ENCODE measurements at places on chromosomes 1 and 21. TPM values are rescaled to one million over a fixed set of nuclear protein-coding genes. Genes with fewer than 3 reads are reported as not detected.

GRCh38 chr1:89942825-89943658, 51.9 kb upstream of the ZNF326 start:
- DNase-seq, result no peak

- no peak for DNase-seq
Measured at GRCh38 chr1:147643974-147644373, 26.4 kb downstream of the ACP6 start.

GRCh38 chr1:27752360-27752759, 20.7 kb upstream of the STX12 start:
- DNase-seq, result no peak

DNA sequence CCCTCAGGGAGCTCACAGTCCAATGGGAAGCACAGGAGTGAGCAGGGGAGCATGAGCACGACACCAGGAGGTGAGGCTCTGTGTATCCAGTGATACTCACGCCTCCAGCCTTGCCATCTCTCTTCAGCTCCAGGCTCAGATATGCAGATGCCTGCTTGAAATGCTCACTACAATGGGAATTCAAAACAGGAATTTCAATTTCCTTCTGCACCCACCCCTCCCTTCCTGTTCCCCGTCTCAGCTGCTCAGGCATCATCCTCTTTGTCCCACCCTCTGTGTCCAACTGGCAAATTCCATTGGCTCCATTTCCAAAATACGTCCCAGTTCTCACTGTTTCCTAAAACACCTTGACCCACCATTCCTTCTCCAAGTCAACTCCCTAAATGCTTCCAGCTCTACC, 58.9 kb downstream of the FBXO2 start:
- DNase-seq, result no peak

GRCh38 chr1:3251099-3251806, 182.2 kb downstream of the PRDM16 start:
- DNase-seq, result no peak

DNA sequence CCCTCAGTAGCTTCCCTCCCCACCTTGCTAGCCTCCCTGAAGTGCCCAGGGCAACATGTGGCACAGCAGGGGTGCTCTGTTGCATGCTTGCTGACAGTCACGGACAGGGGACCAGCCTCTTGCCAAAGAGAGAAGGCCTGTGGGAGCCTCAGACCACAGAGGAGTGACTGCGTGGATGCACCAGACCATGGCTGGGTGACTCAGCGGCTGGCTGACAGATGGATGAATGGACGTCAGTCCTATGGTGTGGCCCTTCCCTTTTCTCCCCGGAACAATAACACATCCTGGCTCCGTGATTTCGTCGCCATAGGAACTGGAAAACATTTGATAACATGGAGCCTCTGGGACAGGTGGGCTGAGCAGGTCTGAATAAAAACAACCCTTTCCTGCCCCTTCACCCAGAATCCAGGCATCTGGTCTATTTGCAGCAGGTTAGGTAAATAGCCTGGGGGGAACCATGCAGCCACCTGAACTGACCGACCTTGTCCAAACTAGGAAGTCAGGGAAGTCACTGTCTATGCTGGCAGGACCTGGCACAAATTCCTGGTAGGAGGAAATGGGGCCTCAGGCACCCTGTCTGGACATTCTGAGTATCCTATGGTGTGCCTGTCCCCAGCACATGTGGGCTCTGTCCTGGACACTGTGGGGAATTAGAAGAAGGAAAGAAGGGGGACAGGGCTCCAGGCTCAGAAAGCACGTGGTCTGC, 53.3 kb downstream of the NENF start:
- DNase-seq, result peak; percentile 56

DNA sequence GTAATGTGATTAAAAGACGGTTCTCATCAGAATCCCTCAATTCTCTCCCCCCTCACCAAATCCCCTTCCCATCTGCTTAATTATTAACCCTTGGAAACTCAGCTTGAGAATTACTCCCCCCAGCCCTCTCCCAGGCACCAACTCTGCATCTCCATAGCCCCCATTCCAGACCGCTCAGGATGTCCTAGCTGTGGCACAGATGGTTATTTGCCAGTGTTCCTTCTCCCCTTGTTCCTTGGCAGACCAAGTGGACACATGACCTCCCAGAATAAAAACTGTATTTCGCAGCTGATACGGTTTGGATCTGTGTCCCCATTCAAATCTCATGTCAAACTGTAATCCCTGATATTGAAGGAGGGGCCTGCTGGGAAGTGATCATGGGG, 14.6 kb downstream of the HENMT1 start:
- DNase-seq, result no peak

- peak; percentile 26 for DNase-seq
Measured at GRCh38 chr1:48019714-48020315, 22.6 kb upstream of the TRABD2B start.

DNA sequence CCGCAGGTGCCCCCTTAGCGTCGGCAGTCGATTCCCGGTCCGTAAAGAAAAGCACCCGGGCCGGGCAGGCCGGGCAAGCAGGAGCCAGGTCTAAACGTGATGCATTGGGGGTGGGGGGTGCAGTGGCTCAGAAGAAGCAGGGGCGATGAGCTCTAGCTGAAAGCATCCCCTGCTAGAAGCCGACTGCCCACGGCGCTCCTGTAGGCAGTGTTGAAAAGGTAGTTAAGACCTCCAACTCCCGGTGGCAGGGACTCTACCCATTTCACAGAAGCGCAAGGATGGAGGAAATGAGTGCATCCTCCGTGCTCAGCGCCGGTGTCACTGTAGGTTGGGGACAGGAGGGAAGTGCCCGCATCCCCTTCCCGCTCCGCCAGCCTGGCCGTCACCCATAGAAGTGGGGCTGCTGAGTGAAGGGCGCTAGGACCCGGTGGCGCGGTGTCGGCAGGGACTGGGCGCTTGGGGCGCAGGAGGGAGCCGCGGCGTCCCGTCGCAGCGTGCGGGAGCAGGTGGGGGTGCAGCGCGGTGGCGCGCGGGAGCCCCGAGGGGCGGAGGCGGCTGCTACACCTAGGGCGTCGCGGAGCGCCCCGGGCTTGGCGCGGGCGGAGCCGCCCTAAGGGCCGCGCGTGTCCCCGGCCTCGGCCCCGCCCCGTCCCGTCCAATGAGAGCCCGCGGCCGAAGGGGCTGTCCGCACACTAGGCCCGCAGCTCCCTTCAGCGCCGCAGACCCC, at the start of gene WNT2B:
Gene WNT2B (plus strand): TSS at position 688 of the 727 bp plus-strand sequence. CDS start 298 bp downstream, outside the sequence.
- DNase-seq, result no peak

DNA sequence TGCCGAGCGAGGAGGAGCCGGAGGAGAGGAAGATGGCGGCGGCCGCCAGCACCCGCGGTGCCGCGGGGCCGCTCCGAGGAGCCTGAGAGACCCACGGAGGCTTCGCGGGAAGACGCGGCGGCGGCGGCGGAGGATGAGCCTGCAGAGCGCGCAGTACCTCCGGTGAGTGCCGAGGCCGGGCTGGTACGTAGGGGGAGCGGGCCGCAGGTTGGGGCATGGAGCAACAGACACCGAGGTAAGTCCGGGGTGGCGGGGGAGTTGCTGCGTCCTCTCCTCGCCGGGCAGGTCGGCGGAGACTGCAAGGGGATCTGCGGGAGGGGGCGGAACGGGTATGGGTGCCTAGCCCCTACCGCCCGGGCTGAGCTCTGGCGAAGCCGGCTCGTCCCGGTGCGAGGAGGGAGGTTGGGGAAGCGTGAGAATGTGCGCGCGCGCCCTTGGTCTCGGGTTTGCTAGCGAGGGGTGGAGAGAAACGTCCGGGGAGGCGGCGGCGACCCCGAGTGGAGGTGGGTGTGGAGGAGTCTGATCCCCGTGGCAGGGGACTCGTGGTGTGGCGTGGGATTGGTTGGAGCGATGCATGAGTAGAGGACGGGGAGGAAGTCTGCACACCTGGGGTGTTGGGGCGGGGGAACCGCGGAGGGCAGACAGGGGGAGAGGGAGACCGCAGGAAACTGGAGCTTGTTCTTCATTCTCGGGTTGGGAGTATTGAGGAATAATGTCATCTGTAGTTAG, at the start of gene SMG7:
Gene SMG7 (plus strand): TSS at position 12 of the 729 bp plus-strand sequence. CDS start 122 bp downstream, at position 134.
- peak; percentile 62 for DNase-seq

- no peak for DNase-seq
Measured at GRCh38 chr1:64597113-64597512, 127.2 kb downstream of the CACHD1 start.

- DNase-seq, result no peak
Measured at GRCh38 chr1:227043755-227044154, 103.7 kb downstream of the COQ8A start.

DNA sequence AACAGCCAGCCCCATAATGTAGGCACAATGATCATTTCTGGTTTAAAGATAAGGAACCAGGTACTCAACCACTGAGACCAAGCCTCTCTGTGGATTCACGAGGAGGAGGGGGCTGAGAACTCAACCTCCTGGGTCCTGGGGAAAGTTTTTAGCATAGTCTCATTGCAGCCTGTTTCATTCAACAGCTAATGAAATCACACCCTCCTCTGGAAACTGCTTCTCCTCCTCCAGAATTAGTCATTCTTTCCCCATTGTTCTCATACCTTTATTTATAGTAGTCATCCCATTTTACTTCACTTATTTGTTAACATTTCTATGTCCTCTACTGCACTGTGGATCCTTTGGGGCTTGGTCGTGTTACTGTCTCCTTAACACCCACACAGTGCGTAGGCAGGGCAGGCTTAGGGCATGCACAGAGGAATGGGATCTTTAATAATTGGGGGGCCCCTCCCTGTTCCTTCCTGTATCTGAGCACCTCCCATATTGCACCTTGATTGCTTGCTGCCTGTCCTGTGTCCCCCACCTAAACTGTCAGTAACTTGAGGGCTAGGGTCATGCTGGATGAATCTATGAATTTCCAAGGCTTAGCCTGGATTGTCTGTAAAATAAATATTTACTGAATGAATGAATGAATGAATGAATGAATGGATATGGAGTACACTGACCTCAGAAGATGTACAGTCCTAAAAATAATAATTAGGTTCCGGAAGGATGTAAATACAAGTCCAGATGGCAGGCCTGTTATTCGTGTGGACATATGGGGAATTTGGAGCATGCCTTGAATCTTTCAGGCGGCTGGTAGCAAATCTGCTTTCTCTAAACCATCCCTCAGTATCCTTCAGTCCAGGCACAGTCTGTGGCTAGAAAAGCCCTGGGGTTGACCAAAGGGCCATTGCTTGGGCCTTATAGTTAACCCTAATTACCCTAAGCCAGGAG, 153.8 kb upstream of the HMGB4 start:
- no peak for DNase-seq

DNA sequence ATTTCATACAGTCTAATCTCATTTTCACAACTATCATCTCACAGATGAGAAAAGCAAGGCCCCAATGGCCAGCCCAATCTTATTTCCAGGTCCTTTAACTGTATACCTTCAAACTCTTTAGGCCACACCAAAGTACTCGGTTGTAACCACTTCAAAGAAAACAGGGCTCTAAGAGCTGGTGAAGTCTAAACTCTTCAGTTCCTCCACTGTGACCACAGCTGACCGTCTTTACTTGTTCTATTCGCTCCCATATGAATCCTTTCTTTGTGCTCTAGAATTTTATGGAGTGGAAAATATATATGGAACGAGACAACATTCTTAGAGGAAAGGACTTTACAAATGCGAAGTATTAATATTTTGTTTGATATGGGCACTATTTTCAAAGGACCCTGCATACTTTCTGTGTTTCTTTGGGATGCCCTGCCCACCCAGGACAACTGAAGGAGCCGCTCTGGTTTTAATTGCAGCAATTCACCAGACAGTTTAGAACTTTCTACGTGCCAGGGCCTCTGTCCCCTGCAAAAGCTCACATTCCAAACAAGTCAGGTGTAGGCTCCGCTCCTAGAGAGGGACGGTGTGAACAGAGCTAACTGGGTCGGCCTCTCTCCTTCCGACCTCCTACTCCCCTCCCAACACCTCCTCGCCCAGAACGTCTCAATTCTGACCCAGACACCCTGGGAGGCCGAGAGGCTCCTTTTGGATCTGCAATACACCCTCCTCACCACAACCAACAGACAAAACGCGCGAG, 15.7 kb downstream of the IER5 start:
- peak; percentile 49 for DNase-seq

DNA sequence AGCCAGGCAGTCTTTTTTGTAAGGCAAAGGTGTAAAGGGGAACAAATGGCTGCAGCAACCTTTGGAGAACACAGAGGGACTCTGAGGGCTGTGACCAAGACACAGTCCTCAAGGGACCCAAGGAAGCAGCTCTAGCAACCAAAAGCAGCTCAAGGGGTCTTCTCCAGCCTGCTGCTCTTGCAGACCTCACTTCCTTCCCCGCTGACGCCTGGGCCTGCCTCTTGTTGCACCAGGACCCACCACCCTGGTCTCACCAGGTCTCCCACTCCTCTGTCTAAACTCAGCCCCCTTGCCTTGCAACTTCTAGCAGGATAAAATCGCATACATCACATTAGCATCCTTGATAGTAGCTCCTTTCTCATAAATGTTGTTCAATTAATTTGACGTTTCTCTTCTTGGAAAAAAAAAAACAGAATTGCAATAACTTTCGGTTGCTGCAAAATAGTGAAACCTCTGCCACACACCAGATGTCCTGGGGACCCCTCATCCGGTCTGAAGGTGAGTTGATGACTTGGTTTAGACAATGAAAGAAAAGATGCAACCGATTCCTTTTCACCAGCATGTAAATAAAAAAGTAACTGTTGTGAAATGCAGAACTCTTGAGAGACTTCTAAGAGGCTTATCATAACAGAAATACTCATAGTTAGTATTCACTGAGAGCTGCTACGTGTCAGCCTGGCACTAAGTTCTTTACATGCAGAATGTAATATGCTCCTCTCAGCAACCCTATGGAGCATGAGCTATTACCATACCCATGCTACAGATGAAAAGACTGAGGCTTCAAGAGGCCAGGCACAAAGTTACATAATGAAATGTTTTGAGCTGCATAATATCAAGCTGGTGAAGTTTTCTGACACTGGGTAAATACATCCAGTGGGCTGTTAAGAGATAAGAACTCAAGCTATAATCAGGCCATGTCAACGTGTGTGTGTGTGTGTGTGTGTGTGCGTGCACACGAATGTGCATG, 58.5 kb downstream of the UMODL1 start:
- DNase-seq, result no peak

DNA sequence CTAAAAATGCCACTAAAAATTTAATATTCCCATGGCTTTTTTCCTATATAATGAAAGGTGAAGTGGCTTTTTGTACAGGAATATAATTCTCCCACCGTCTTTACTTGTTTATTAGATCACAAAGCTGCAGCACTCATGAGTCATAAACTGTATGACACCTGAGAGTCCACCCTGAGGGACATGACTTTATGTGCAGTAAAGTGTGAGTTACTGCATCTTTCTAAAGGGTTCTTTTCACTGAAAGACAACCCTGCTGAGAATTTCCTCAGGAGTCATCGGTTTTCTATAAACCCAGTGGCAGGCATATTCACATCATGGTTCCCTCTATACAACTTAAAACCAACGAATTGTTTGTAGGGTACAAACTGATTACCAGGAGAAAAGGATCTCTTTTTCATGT, 77.4 kb downstream of the APP start:
- DNase-seq, result no peak

DNA sequence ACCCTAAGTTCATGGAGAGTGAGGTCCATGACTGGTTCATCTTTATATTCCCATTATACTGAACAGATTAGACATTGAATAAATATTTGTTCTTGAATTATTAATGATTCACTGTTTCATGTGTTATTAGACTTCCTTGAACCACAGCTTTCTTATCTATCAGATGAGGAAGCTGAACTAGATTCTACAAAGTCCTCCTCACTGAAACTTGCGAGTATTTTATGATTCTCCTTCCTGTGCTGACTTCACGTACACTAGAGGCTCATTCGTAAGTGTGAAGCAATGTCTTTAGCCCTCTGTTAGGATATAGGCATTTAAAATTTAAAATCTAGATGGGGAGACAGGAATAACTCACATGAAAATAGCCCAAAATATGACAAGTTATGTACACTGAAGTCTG, 95.6 kb upstream of the IRF2BP2 start:
- DNase-seq, result no peak

The IFI16 gene
- 15.1 TPM for total RNA-seq

The BLACAT1 gene
- total RNA-seq, result 0.37 TPM

The FMO3 gene
- total RNA-seq, result 0.19 TPM

The DYRK3 gene
- total RNA-seq, result 1.9 TPM

The RGS18 gene
- 0.42 TPM for total RNA-seq

The CFHR3 gene
- not detected for total RNA-seq

The EFNA4 gene
- 27.2 TPM for total RNA-seq
